Subcutaneous adipose tissue (tissue), 4 donors: ENCODE measurements at places on chromosomes 3 and 15. TPM values are rescaled to one million over a fixed set of nuclear protein-coding genes. Genes with fewer than 3 reads are reported as not detected.

Gene ARPC4
- 171 TPM for total RNA-seq

Gene KLHL18
- total RNA-seq: 10.4 TPM

Gene NEK10
- 0.44 TPM for total RNA-seq

Gene OR4M2
- total RNA-seq: not detected

Gene HTR3E
- total RNA-seq: not detected

Gene GOLGA8T
- not detected for total RNA-seq

Gene RBP2
- not detected for total RNA-seq

Gene MITF
- total RNA-seq: 19.6 TPM

Gene NIPA2
- total RNA-seq: 39.2 TPM
